ENCODE measurements at places on chromosomes 6 and 20.

DNA sequence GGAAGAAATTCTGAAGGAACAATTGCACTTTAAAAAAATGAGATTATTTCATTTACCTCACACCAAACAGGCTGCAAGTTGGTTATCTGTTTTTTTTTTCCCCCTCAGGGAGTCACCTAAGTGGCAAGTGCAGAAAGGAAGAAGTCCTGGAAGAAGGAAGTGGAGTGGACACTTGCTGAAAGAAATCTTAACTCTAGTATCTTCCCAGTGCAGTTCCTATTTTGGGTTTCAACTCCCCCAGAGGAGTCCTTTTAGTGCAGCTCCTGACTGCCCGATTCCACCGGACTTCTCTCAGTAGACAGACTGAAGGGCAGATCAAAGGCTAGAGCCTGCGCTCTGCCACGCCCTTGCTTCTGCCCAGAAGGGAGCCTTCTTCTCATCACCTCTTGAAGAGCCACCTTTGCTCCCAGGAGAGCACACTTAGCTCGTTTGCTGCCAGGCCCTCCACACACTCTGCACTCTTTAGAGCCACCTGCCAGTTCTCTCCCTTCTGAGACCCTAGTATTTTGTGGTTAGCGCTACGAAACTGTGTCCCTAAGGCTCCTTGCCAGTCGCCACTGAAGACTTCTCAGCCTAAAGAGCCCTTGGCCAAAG is 4.9 kb downstream of the MTCL3 start:
- no peak for DNase-seq

DNA sequence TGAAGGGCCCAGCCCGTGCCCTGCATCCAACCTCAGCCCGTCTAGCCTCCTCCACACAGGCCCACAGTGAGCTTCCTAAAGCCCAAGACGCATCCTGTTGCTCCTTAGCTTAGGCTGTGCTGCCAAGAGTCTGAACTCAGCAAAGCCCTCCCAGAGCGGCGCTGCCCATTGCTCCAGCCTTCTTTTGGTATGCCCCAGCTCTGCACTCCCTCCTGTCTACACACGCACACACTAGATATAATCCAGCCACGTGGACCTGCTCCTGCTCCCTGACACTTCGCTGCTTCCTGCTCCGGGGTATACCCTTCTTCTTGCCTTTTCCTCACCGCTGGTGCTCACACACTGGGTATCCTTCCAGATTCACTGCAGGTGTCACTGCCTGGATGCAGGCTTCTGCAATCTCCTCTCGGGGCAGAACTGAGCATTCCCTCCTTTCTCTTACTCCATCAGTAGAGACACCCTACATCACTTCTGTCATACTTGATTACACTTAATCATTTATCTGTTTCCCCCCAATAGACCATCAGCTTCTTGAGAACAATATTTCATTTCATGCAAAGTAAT is 23.8 kb downstream of the GABRR2 start:
- no peak for DNase-seq

- no peak for DNase-seq
These were observed 253.2 kb downstream of the SOX4 start for GRCh38 chr6:21846541-21847451.

DNA sequence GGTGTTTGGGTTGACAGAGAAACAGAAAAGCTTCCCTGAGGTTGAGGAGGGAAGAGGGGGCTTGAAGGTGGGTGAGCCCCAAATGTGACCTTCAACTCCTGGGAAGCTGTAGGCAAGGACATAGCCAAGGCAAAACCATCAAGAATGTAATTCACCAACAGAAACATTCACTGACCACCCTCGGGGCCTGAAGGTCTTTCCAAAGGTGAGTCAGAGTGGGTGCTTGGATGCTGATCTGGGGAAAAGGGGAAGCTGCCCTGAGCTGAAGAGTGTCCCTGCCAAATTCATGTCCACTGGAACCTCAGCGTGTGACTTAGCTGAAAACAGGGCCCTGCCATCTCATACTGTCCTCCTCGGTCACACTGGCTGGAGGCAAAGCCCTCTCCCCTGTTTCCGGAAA is 234.2 kb upstream of the SULF2 start:
- no peak for DNase-seq

DNA sequence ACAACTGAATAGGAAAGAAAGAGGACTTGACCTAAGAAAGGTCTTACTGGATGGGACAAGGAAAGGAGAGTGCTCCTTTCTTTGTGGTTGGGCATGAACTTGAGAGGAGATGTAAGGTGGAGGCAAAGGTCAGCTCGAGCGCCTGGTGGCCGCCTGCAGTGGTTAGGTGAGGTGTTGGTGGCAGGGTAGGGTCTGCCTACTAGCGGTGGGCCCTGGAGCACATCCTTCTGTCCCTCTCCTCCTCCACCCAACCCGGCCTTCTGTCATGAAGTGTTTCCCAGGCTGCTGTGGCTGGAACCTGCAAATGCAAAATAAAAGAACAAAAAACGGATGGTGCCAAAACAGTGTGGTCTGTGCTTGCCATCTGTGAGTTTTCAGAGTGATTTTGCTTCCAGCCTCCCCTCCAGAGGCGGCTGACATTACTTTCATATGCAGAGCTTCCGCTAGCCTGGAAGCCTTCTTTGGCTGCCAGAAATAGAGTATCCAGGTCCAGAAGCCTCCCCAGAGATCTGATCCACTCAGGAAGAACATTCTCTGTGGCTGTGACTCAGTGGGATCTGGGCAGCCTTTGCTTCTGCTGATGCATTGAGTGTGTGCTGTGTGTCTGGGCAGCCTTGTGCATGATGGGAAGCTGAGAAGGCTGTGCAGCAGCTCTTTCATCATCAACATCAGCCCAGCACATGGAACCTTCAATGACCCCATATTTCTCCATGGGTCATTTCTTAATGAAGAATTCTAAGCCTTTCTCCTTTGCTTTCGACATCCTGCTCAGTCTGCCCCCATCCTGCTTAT is 79.8 kb upstream of the FAM184A start:
- no peak for DNase-seq

Data from right forelimb (tissue), 1 donor.